Stimulated activated CD8-positive, alpha-beta memory T cell treated with anti-CD3 and anti-CD28 coated beads, Interleukin-7, amount 100 ng/mL, for 1 hour (primary cell): ENCODE measurements at places on chromosomes 5 and 9.
A peak's percentile ranks its signal among the peaks of the same experiment; 100 is the strongest.

GRCh38 chr9:107928701-107929371 lies 439.3 kb upstream of the KLF4 start:
- DNase-seq = no peak

GRCh38 chr9:114112778-114113584 lies 13.9 kb upstream of the KIF12 start:
- no peak for DNase-seq

GRCh38 chr5:149940077-149940574 lies 4.5 kb downstream of the PDE6A start:
- DNase-seq = no peak

DNA sequence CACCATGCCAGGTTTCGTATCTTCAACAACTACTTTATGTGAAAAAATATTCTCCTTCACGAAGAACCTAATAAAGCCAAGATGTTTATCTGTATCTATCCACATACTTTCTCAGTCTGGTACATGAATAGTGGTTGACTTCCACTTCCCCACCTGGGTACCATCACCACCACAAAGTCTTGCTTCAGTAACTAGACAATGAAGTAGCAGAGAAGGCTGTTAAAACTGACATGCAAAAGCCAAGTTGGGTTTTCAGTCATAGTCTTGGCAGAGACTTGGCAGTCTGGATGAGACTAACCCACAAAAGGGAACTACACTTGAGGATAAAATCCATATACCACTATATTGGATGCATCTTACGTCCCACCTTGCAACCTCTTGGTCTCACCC lies 5.0 kb downstream of the P4HA2 start:
- DNase-seq = no peak

- DNase-seq = no peak
These were observed 171.7 kb downstream of the C9orf152 start for GRCh38 chr9:110036286-110036685.

DNA sequence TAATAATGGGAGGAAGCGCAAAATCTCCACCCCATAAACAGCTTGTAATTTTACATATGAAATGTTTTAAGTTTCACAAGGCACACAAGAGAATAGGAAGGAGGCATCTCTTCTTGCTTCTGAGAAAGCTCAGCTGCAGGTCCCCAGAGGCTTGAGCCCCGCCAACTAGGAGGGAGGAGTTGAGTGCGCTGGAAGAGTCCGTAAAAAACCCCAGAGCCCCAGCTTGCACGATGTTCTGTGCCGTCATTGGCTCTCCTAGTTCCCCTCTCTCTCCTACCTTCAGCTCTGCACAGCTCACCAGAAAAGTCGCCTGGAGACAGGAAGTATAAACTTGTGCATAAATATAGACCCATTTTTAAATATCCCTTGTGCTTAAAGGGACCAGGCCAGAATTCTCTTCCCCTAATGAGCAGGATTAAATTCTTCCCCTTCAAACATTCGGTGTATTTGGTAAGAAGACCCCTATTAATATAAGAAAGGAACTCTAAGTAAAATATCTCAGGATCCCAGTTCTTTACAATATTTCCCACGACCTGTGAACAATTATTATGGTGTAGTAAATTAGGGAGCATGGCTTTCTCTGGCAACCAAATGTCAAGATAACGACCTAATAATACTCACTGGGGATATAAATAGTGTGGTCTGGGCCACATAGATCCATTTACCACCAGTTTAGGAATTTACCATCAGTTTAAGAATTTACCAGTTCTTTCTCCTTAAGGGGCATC lies 13.7 kb downstream of the GLRX start:
- peak; percentile 46 for DNase-seq

DNA sequence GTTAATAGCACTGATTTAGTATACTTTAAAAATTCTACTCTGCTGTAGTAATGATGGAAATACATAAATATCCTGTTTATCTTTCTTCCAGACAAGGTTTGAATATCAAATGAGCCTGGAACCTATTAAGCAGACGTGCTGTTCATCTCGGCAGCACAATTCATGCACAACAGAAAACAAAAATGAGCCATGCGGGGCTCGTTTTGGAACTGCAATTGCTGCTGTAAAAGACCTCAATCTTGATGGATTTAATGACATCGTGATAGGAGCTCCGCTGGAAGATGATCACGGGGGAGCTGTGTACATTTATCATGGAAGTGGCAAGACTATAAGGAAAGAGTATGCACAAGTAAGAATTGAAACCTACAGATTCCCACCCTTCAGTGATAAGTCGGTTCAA lies 79.1 kb upstream of the ITGA2 start:
- DNase-seq = no peak

DNA sequence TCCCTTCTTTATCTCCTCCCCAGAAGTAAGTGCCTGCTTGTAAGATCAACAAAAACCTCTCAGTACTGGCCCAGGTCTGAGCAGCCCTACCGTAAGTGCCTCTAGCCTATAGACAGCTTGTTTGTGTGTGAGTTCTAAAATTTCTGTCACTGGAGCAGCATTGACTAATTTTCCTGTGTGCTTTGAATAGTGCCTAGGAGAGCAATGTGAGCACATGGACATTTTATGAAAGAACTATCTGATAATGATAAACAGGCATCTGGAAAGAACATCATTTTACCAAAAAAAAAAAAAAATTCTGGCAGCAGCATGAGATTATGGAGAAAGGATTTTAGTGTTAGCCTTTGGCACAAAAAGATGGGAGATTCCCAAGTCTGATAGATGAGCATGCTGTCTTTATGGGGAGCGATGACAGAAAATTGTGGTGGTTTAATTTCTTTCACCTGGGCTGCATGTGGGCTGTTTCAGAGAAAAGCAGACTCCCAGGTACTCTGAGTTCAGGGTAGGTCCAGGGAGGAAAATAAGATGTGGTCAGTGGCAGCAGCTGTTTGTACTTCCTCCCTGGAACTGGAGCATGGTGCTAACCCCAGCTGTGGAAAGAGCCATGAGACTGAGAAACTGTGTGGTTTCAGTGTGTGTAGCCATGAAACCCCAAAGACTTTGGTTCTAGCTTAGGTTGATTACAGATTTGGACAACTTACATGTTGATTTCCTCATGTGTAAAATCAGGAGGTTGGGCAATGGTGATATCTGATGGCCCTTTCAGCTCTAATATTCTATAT lies 419.9 kb downstream of the NTRK2 start:
- DNase-seq = no peak

GRCh38 chr9:71179183-71179582 lies 57.8 kb upstream of the TRPM3 start:
- no peak for DNase-seq

- no peak for DNase-seq
These were observed 502.1 kb downstream of the DMAC1 start for GRCh38 chr9:7297521-7297920.

DNA sequence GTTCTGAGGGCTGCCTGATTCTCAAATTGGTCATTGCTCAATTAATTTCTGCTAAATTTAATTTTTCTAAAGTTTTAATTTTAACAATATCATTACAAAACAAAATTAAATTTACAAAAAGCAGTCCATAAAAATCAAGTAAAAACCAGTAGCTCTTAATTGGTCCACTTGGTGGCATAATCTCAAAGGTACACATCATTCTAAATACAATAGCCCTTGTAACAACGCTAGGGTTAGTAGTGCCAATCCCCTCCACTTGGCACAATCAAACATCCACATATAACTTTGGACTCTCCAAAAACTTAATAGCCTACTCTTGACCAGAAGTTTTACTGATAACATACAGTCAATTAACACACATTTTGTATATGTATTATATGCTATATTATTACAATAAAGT lies 1.9 kb upstream of the NDUFB6 start:
- DNase-seq = no peak

- no peak for DNase-seq
These were observed 126.7 kb downstream of the MED10 start for GRCh38 chr5:6251565-6252102.

- DNase-seq = no peak
These were observed 187.3 kb downstream of the FBN2 start for GRCh38 chr5:128350705-128351104.

GRCh38 chr9:95807326-95807947 lies 68.1 kb upstream of the ERCC6L2 start:
- DNase-seq = no peak

DNA sequence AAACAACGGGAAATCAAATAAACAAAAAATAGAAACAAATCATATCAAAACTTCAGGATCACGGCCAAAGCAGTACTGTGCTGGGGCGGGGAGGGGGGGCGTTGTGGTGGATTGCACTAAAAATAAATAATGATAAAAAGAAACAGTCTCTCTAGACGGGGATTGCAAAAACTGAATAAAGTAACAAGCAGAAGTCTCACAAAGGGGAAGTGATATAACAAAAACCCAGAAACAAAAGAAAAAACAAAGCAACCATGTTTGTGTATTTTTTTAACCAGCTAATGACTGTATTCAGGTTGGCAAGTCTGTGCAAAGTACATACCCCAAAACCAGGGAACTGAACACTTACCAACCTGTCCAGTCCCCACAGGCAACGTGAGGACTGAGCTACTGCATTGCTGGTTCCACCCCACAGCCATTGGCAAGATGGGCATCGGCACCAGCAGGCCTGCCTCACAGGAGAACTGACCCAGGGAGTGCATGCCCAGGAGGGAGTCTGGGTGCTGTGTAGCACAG lies 24.1 kb downstream of the BICD2 start:
- no peak for DNase-seq

GRCh38 chr9:134053401-134053871 lies 14.4 kb downstream of the BRD3 start:
- no peak for DNase-seq

DNA sequence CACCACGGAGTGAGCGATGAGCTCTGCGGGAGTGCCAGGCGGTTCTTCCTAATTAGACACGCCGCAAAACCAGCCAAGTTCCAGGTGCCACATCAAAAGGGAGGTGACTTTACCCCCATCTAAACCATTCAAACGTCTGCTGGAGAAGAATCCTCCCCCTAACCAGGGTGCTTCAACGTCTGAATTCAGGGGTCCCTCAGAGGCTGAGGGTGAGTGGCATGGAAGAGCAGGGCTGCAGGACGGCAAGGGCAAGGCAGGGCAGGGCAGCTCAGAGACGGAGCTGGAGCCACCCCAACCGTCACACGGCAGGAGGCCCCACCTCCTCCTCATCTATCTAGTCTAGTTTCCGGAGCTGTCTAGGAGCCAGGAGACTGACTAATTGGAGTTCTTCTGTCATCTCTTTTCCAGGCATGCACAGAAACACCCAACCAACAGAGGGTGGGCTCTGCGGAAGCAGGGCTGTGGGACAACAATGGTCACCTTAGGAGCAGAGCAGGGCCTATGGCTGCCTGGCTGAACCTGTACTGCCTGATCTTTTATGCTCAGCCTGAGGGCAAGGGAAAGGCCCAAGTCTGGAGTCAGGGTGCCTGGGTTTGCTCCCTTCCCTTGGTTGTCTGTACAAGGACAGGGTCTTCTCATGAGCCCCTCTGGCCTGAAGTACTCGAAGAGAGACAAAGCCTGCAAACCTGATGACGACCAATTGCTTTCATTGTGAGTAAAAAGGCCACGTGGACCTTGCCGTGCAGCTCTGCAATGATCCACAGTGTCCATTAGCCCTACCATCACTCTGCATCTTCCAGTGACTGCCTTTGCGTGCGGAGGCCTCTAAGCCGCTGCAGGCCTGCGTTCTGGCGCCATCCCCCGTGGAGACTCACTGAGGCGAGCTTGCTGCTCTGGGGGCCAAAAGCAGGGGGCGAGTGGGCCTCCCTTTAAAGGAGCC lies 81.0 kb upstream of the SLC25A51 start:
- no peak for DNase-seq

DNA sequence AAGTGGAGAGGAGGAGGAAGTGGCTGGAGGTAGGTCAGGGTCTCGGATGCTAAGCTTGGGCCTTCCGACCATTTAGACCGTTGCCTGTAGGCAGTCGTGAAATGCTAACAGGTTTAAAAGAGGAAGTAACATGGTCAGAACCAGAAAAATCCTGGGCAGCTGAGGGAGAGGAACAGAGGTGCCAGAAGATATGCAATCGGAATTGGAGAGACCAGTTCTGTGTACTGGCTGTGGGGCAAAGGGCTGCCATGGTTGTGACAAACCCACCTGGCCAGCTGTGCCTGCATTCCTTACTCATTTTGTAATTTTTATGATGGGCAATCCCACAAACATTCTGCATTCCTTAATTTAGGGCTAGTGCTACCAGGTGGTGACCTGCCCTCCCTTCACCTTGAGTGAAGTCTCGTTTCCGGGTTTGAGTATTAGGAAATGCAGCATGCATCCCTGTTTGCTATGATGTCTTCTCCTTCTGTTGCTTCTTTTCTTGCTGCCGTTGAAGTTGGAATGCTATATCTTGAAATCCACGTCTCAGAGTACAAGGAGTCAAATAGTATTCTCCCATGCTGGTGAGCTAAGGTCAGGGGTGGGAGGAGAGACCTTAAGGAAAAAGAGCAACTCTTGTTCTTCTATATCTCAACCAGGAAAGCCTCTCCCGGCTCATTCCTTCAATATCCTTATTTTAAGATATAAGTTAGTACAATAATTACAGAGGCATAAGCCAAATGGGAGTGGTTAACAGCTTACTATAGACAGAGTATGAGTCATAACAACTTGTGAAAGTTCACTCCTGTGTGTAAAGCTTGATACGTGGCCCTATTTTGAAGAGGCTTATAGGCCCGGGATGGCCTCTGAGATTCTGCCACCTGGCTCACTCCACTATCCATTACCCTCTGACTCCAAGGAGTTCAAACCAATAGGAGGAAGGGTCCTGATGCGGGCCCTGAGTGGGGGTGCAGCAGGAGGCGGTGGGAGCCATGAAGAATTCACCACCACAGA lies 37.0 kb downstream of the B4GALT1 start:
- DNase-seq = no peak

DNA sequence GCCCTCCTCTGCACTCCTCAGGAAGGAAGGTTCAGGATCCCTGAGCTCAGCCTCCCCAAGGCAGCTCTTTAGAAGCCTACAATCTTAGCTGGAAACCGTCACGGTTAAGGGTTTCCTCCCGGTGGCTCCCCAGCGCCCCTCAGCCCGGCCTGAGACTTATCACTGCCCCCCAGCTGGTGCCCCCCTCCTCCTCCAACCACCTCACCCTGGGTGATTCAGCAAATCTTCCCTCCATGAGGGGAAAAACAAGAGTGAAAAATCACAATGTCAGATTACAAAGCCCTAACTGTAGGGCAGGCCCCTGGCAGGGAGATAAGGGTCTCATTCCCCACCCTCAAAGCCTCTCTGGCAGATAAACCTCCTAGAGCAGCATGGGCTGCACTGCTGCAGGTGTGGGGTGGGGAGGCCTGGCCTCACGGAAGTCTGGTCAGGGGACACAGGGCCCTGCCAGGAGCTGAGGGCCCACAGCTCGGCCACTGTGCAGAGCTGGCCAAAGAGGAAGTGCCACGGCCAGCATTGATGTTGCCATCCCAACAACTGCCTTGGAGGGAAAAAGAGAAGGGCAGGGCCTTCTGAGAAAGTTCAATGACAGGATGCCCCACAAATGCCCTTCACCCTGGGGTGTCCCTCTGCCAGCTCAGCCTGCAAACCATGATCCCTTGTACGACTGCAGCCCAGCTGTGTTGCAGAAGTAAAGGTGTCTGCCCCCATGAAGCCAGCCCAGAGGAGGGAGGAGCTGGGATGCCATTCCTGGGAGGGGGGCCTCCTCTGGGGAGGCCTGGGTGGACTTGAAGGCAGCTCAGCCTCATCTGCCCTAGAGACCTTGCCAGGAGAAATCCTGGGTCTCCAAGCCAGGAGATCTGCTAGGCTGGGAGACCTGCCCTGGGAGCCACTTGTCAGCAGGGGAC lies 25.9 kb downstream of the GFI1B start:
- DNase-seq = no peak
